ENCODE measurements at places on chromosomes 13 and 19.

DNA sequence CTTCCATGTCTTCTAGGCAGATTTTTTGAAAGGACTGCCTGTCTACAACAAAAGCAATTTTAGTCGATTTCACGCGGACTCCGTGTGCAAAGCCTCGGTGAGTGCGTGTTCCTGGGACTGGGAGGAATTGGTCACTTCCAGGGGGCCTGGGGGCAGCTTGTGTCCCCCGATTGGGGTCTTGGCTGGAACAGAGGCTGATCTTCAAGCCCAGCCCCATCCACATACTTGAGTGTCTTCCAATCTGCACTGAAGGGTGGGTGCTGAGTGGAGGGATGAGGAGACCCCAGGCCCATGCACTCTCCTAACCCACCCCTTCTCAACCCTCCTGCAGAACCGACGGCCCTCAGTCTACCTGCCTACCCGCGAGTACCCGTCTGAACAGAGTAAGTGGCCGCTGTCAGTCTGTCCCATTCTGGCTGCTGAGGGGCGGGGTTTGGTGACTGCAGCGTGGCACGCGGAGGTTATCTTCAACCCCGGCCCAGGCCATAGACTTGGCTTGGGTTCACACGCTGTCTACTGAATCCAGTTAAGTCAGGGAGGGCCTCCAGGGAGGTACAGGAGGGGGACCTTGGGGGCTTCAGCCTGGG lies 4.7 kb downstream of the DDA1 start:
- DNase-seq, result no peak

- no peak for DNase-seq
Measured at GRCh38 chr13:47480951-47481350, 520.1 kb downstream of the SUCLA2 start.

DNA sequence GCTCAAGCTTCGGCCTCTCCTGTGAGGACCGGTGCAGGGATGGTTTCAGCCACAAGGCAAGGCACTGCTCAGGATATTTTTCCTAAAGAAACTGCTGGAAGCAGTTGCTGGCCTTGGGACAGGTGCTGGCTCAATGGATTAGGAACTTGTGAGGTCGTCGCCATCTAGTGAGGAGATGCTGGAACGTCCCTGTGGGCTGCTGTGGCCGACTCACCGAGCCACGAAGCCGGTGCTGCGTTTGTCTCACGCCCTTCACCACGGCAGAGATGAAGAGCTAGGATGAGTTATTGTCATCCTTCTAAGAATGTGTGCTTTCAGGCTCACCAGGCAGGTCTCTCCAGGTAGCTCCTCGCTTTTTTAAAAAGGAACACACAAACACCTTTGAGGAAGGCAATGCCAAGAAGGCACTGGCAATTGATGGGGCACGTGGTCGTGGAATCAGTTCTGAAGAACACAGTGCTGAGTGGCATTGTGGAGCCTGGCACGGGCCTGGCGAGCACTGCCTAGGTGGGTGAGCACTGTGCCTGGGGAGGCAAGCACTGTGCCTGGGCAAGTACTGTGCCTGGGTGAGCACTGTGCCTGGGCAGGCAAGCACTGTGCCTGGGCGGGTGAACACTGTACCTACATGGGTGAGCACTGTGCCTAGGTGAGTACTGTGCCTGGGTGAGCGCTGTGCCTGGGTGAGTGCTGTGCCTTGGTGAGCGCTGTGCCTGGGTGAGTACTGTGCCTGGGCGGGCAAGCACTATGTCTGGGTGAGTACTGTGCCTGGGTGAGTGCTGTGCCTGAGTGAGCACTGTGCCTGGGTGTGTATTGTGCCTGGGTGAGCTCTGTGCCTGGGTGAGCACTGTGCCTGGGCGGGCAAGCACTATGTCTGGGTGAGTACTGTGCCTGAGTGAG lies 140.4 kb downstream of the TEX29 start:
- DNase-seq, result no peak

DNA sequence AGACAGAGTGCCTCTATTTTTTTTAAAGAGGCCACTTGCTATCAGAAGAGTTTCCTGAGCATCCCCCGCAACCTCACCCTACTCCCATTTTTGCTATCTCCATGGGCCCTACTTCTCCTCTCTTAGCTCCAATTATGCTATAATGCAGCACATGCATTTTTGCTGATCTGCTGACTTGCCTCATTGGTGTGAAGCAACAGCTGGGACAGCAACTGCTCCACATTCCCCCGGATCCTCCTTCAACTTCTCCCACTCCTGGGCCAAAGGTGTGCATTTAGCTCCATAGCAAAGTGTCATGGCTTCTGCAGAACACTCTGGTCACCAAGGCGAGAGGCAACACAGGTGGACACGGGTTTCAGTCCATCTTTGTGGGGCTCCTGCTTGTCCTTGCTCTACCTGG lies 56.7 kb upstream of the USP29 start:
- DNase-seq, result no peak

DNA sequence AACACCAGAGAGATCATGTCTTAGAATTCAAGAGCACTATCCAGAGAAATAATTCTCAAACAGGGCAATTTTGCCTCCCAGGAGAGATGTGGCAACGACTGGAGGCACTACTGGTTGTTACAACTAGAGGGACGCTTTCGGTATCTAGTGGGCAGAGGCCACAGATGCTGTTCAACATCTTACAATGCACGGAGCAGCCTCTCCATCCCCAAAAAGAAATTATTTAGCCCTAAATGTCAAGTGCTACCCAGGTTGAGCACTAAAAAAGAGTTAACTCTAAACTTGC lies 78.6 kb downstream of the ABCC4 start:
- DNase-seq, result no peak

- peak; percentile 26 for DNase-seq
Measured at GRCh38 chr13:113489549-113490495, 689 bp downstream of the DCUN1D2 start.

DNA sequence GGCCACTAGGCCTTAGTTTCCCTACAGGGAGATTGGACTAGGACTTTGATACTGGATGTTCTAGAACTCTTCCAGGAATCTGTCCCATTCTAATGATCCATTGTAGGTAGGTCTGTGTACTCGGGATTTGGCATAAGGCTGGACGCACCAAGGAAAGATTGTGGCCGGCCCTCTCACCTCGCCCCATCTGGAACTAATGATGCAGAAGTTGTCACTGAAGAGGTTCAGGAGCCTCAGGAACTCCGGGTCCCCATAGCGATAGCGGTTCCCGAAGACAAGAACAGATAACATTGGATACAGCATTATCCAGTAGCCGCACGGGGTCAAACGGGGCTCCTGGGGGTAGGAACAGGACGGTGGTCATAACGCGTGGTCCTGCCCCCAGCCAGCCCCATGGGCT lies 11.2 kb downstream of the EGLN2 start:
- no peak for DNase-seq

GRCh38 chr19:10725415-10725814 lies 7.5 kb downstream of the DNM2 start:
- no peak for DNase-seq

DNA sequence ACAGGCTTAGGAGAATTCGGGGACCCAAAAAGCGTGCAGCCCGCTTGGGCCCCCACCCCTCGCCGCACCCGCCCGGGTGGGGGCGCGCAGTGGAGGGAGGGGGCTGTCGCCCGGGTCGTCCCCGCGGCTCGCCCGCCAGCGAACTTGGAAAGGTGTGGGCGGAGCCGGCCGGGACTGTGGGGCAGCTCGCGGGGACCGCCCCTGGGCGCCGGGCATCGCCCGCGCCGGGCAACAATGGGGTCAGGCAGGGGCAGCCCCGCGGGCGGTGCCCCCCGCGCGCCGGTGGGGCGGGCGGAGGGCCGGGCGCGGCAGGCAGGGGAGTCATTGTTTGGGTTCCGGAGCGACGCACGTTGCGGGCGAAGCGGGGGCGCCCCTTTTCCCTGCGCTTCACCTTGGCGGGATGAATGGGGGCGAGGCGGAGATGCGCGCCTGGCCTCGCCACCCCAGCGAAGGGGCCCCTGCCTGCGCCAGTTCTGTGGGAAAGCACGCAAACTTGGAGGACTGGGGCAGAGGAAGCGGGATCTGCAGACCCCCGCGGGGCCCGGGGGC lies 647 bp upstream of the KLF12 start:
- peak; percentile 58 for DNase-seq

GRCh38 chr19:38062959-38063761 lies 156.2 kb downstream of the SIPA1L3 start:
- no peak for DNase-seq

DNA sequence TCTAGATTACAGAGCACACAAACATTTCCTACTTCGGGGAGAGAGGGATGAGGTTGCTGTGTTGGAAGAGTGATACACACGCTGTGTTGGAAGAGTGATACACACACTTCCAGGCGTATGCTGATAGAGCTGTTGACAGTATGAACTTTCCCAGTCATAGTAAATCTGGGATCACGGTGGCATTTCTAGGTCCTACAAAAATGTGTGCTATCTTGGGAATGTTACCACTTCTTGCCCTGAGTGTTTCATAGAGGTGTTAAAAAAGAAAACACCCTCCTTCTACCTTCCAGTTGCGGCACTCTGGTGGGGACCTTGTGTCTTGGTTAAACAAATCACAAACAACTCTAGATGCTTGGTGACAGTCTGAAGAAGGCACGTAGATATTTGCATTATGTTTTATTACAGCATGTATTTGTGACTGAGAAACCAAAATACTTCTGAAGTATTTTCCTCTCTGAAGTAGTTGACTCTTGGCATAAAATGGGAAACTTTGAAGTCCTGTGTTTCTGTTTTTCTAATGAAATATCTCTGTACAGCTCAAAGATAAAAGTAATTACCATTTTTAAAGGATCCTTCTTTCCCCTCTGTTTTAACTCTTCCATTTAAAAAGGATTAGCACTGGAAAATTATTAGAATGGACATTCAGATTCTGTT lies 52.5 kb downstream of the ARHGAP35 start:
- no peak for DNase-seq

- no peak for DNase-seq
Measured at GRCh38 chr19:39823686-39824085, 10.3 kb downstream of the DYRK1B start.

All from activated CD8-positive, alpha-beta memory T cell treated with anti-CD3 and anti-CD28 coated beads for 48 hours (primary cell).